Activated CD4-positive, alpha-beta memory T cell treated with anti-CD3 and anti-CD28 coated beads for 36 hours (primary cell): ENCODE measurements at places on chromosomes 16 and 17. TPM values are rescaled to one million over a fixed set of nuclear protein-coding genes. Genes with fewer than 3 reads are reported as not detected.

DNA sequence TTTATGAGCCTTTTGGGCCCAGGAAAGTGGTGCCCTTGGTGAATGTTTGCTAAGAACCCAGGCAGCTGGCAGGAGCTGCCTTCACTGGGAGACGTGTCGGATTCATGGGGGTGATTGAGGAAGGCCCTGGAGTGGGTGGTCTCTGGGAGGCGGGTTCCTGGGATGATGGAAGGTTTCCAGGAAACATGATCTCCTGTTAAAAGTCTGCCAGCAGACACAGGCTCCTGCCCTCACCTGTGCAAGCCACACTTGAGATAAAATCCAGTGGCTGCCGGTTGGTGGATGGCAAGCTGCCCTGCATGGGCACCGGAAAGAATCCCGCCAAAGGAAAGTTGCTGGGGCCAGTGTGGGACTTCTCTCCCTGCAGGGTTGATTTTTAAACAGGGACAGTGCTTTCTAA lies 189.0 kb upstream of the CIBAR2 start:
- DNase-seq, result no peak

SPHK1 gene
- total RNA-seq, result 9.9 TPM

DNA sequence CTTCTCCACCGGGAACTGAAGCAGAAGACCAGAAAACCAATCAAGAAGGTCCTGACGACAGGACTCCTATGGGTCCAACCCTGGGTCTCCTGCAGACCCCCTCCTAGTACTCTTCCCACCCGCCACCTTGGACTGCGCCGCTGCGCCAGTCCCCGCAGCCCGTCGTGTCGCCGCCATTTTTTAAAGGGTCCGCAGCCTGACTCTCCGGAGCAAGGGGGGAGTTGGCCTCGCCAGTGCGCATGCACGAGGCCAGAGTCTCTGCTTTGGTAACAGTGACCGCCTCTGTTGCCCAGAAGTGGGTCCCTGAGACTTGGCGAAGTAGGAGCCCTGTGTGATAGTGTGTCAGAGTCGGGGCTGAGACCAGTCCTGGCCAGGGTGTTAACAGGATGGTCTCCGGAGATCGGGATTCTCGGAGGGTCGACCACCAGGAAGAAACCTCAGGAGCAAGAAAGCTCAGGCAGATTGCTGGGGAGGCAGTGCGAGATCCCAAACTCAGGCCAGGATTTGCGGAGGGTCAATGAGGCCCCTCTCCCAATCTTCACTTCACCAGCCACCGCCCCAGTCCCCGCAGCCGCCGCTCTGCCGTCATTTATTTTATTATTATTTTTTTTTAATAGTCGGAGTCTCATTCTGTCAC lies 612.5 kb downstream of the KCNJ18 start:
- no peak for DNase-seq

DNA sequence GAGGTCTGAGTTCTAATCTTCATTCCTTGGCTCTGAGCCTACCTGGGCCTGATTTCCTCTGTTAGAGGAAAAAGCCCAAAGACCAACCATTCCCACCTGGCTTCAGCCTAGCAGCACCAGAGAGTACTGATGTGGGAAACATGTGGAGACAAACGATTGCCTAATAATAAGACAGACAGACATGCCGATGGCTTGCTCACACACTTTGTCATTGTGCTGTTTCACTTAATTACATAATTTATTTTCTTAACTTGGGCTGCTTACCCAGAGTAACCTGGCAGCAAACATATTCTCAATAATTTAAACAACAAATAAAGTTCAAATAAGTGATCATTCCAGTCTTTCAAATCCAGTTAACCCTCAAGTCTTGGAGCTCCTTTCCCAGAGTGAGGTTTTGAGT lies 83.4 kb downstream of the MAF start:
- DNase-seq, result no peak

- peak; percentile 51 for DNase-seq
These were observed at the start of gene ZNF385C for GRCh38 chr17:42097691-42098631. Gene ZNF385C (minus strand): TSS chr17:42098473. CDS start chr17:42063056, 35,417 bp downstream.

- DNase-seq, result no peak
These were observed 97.6 kb downstream of the NPIPB11 start for GRCh38 chr16:29308644-29309546.

DNA sequence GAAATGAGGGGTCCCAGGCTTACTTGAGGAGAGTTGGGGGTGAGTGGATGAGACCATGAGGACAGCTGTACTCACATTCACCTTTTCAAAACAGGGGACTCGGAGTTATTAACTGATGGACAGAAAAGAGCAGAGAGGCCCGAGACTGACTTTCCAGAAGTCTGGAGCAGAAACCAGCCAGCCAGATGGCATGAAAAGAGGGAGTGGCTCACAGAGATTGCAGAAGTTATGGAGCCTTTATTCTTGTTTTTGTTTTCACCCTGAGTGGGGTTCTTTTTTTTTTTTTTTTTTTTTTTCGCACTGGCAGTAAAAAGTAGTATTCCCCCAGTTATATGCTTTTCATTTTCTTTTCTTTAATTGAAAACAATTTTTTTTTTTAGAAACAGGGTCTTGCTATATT lies 18.9 kb downstream of the TVP23A start:
- DNase-seq, result no peak

DNA sequence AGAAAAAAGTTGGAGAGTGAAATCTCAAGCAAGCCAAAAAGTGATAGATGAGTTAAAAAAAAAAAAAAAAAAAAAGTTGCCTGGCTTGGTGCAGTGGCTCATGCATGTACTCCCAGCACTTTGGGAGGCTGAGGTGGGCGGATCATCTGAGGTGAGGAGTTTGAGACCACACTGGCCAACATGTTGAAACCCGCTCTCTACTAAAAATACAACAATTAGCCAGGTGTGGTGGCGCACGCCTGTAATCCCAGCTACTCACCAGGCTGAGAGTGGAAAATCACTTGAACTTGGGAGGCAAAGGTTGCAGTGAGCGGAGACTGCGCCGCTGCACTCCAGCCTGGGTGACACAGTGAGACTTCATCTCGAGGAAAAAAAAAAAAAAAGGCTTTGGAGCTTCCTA lies 668.8 kb downstream of the WWOX start:
- DNase-seq, result peak; percentile 53

SLC52A1 gene
- 0.31 TPM for total RNA-seq

NUDT16L1 gene
- 22.2 TPM for total RNA-seq

DNA sequence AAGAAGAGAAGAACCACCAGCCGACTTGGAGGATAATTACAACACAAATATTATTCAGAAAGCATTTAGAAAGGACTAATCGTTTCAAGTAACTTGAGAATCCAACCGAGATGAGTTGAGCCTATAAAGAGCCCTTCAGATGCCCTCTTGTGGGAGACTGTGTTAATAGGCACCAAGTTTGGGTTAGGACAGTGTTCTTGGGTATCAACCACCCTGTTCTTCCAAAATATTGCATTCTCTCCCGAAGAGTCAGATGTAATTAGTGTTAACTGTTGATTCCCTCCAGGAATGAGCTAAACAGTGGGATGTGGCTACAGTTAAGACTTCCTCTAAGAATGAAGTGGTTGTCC lies 87.8 kb upstream of the NOL11 start:
- no peak for DNase-seq

DNA sequence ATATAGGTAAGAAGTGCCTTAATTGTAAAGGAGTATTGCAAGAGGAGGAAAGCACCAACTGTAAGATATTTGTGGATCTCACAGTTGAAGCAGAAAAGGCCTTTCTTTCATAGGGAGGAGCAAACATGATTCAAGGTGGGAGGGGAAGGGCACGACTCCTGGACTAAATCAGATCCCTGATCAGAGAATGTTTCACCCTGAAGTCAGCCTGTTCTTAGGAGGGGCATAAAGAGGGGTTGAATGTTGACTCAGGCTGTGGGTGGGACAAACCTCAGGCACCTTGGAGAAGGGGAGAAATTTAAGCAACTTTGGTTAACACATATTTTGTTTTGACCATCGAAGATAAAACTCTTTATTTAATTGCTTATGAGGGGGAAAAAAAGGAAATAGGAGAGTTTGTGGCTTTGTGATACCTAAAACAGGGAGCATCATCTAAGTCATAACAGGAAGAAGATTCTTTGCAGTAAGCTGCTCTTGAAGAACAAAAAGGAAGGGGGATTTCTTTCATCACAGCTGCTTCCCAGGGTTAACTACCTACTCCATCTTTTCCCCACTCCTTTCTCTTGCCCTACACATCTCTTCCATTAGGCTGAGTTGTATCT lies 158.6 kb upstream of the ZNF267 start:
- DNase-seq, result peak; percentile 60

GRCh38 chr17:70888324-70888723 lies 719.0 kb downstream of the KCNJ2 start:
- DNase-seq, result no peak

OR4D2 gene
- total RNA-seq, result not detected

SLC38A8 gene
- not detected for total RNA-seq

- no peak for DNase-seq
These were observed 82.5 kb downstream of the OR1D5 start for GRCh38 chr17:2980904-2981246.

- DNase-seq, result no peak
These were observed 9.7 kb upstream of the RSKR start for GRCh38 chr17:28623696-28624095.

DHRS7C gene
- total RNA-seq, result not detected

- no peak for DNase-seq
These were observed 28.0 kb downstream of the SLC13A5 start for GRCh38 chr17:6684881-6685767.

GRCh38 chr16:56948234-56948633 lies 13.5 kb upstream of the CETP start:
- DNase-seq, result no peak

DNA sequence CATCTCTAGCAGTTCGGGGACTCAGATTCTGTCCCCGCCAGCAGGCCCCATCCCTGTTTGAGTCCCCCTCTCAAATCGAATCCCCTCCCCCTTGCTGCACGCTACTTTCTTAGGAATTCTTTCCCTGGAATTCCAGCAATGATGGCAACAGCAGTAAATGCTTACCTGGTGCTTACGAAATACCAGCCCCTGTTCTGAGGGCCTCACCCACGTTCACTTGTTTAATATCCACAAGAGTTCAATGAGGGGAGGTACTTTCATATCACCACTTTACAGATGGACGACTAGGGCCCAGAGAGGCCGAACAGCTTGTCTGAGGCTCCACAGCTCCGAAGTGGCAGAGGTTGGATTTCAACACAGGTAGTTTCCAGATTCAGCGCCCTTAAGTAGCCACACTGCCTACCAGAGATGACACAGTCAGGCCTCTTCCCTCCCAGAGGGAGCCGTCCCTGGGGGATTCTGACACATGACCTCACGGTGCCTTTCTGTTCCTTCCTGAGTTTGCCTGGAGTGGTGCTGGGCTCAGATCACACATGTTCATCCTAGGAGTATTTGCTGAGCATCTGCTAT lies 120.7 kb upstream of the GSE1 start:
- no peak for DNase-seq

GRCh38 chr16:79434771-79435170 lies 165.8 kb downstream of the MAF start:
- DNase-seq, result no peak

DNA sequence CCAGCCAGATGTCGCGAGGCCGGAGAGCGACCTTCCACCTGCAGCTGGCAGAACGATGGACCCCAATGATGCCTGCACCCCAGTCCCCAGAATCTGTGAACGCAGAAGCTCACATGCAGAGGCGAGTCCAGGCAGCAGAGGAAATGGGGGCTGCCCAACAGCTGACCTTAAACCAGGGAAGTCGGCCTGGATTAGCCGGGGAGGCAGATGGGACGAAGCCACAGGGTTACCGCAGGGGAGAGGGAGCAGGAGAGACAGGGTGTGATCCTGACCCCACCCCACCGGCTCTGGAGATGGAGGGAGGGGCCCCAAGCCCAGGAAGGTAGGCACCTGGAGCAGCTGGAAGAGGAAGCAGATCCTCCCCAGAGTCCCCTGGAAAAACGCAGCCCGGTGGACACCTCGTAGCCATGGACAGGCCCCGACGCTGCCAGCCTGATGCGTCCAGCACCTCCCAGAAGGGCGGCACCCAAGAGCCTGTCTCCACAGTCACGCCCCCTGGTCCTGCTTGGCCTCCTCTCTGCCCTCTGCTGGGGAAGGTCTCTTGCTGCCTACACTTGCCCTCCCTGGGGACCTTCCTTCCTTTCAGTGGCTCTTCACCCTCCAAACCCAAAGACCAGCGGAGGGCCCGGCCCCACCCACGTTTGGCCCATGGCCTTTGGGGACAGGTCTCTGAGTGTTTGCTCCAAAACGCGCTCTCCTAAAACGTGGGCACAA lies 37.3 kb downstream of the PIEZO1 start:
- DNase-seq, result peak; percentile 73

DNA sequence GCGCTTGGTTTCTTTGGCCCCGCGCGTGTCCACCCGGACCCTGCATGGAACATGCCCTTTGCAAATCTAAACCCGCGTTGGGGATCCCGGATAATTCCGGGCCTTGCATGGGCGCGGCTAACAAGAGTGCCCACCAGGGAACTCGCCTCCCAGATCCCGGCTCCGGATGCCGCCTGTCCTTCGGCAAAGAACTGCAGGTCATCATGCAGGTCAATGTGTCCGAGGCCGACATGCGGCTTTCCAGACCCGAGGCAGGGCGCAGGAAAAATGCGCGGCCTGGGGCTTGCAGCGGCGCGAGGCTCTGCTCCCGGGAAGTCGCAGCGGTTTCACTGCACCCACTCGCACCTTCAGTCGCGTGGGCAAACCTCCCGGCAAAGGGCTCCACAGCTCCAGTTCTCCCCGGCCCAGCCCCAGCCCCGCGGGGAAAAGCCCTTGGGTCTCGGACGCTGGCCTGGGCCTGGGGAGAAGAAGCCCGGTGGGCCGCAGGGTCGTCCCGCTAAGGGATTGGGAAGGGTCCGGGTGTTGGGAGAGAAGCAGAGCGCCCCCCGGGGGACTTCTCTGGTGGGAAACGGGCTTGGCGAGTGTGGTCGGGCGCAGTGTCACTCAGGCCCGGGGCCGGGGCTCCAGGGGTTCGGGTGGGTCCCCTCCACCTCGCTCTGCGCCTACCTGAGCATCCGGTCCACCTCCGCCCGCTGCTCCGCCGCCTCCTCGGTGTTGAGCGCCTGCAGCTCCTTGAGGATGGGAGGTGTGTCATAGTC lies 805 bp downstream of the HNF1B start:
- DNase-seq, result peak; percentile 36

HOXB3 gene
- total RNA-seq, result 2.6 TPM

DNA sequence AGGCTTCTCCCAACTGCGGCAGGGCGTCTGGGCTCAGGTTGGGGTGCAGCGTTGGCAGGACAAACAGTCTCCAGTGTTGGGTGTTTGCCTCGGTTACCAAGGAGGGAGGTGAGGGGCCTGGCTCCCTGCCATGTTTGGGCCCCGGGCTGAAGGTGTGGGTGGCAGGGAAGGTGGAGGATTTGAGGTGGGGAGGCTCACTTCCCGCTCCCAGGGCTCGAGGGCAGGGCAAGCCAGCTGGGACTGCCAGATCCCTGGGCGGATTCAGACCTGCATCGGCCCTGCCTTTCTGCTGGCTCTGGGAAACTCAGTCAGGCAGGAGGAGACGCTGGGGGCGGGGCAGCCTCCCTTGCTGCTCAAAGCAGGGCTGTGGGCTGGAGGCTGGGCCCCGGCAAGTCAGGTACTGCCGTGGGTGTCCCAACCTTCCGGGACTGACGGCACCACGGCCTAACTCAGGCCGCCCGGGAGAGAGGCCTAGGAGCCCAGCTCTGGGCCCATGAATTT lies 31.3 kb upstream of the KRT17 start:
- no peak for DNase-seq
